ENCODE measurements at places on chromosomes 6 and 20. TPM values are rescaled to one million over a fixed set of nuclear protein-coding genes. Genes with fewer than 3 reads are reported as not detected.

GRCh38 chr20:17202030-17202429 lies 24.8 kb upstream of the PCSK2 start:
- no peak for DNase-seq

DNA sequence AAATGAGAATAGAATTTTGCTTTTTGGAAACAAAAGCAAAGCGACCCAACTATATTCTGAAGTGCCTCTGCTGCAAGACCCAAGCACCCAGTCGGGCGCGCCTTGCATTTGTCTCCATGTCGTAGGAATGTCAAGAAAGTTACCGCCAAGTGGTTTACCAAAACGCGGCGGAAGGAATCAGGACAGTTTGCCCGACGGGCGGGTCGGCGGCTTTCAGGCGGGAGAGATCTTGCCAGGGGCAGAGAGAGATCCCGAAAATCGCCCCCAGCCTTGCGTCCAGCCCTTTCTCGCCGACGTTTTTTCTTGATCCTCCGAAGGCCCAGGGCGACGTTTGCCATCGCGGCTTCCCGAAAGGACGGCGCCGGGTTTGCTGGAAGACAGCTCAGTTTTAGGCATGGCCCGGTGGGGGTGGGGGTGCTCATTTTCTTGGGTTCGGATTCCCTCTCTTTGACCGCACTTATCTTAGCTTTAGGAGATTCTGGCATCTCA lies 4.0 kb upstream of the LIN28B start:
- DNase-seq, result no peak

DNA sequence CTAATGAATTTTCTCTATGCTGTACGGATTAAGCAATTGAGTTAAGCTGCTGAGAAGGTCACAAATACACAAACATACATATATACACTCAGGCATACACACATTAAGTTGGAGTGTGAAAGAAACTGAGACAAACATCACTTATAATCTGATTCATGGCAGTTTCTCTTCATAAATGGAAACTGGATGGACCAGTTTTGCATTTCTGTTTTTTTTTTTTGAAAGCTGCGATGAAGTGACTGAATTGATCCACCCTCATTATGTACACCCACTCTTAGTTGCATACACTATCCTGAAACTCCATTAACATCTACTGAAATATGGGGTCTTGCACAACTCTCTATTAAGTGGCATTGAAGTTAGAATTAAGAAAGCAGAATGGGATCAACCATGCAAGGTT lies 32.9 kb upstream of the TENT5A start:
- no peak for DNase-seq

- peak; percentile 94 for DNase-seq
Observed at GRCh38 chr20:41136680-41137613, at the start of gene PLCG1. Gene PLCG1 (plus strand): TSS chr20:41137543. CDS start chr20:41137642, 99 bp downstream.

ARFGEF3 gene
- 1.4 TPM for total RNA-seq

DNA sequence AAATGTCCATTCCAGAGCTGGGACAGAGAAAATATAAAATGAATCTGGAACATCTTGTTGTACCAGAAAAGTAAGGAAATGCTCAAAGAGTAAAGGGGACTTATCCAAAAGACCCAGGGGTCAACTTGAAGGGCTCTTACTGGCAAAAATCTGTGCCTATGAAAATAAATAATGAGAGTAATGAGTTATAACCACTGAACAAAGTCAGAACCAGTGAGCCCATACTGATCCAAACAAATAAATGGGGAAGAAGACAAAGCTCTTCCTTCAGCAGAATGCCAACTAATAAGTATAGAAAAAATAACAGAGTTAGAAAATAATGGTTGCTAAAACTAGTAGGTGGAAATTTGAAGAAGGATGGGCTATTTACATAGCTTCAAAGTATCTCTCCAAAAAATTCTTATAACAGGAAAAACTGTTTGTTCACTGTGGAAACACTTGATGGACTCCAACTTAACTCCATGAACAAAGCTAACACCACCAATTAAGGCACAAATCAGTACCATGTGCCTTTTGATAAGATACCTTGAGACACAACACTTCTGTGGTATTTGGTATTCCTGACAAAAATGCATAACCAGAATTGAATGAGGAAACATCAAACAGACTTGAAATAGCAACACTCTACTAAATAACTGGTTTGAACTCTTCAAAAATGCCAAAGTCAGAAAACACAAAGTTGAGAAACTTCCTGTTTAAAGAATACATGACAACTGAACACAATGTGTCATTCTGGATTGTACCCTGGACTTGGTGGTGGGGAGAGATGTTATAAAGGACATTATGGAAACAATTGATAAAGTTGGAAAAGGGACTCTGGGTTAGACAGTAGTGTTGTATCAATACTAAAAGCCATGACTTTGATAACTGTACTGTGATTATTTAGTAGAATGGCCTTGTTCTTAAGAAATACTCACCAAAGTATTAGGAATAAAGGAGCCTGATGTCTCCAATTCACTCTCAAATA lies 197.5 kb downstream of the ISM1 start:
- no peak for DNase-seq

SDHAF4 gene
- total RNA-seq, result 16.6 TPM

GRCh38 chr6:15205321-15205720 lies 40.5 kb upstream of the JARID2 start:
- no peak for DNase-seq

- peak; percentile 72 for DNase-seq
Observed at GRCh38 chr6:53956068-53956711, 155.1 kb upstream of the MLIP start.

STMND1 gene
- not detected for total RNA-seq

DNA sequence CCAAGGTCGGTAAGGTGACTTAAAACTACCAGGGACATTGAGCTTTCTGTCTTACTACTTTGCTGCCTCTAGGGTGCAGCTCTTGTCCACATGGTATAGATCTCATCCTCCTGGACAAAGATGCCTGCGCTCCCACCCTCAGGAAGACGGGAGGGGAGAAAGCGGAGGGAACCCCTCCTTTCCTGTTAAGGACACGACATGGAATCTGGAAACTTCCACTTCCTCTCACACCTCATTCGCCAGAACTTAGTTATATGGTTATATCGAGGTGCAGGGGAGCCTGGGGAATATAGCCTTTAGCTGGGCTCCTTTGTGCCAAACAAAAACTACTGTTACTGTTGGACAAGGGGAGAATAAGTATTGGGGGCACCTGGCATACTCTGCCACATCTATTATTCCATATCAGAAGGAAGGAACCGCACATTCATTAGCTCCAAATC lies 224.3 kb upstream of the TSHZ2 start:
- peak; percentile 28 for DNase-seq

LRP11 gene
- total RNA-seq, result 21.5 TPM

GRCh38 chr6:150930841-150931240 lies 65.3 kb downstream of the MTHFD1L start:
- no peak for DNase-seq

GRCh38 chr6:29750709-29751108 lies 27.5 kb downstream of the HLA-F start:
- DNase-seq, result no peak

GRCh38 chr20:19609642-19610223 lies 148.3 kb upstream of the RIN2 start:
- DNase-seq, result no peak

DNA sequence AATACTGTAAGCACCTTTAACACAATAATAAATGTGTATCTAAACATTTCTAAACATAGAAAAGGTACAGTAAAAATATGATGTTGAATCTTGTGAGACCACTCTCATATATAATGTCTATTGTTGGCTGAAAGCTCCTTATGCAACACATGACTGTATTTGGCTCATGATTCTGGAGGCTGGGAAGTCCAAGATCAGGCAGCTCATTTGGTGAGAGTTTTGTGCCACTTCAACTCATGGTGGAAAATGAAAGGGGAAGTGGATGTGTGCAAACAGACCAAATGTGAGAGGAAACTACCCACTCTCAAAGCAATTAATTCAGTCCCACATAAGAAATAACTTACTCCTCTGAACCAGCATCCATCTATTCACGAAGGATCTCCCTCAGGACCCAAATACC lies 257.7 kb upstream of the OPRM1 start:
- no peak for DNase-seq

CLPSL2 gene
- total RNA-seq, result not detected

DNA sequence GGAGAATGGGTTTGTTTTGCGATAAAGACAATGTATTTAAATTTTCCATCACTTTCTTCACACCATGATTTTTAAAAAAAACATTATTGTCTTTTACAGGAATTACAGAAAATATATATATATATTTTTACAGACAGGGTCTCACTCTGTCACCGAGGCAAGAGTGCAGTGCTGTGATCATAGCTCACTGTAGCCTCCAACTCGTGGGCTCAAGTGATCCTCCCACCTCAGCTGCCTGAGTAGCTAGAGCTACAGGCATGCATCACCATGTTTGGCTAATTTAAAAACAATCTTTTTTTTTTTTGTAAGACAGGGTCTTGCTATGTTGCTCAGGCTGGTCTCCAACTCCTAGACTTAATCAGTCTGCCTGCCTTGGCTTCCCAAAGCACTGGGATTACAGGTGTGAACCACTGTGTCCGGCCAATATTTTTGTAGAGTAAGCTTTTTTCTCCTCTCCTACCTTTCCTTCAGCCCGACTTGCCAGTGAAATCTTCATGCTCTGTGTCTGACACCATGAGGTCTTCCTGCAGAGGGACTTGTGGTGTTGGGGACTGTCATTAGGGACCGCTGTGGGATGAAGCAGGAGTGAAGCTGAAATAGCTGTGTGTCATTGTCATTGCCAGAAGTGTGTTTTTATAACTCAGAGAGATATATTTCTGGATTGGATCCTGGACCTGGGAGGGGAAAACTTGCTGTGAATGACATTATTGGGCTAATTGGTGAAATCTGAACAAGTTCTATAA lies 13.2 kb downstream of the DSP start:
- DNase-seq, result no peak

DNA sequence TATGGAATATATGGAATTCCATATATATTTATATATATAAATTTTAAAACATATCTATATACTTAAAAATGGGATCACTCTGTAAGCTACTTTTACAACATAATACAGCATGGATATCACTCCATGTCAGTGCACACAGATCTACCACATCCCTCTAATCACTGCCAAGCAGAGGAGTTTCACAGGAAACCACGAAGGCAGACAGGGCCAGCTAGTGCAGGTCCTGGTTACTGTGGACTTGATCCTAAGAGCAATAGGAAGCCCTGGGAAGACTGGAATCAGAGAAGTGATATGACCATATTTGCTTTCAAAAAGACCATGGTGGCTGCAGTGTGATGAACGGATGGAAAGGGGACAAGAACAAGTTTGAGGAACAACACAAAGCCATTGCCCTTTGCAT lies 40.0 kb upstream of the NRN1 start:
- no peak for DNase-seq

DNA sequence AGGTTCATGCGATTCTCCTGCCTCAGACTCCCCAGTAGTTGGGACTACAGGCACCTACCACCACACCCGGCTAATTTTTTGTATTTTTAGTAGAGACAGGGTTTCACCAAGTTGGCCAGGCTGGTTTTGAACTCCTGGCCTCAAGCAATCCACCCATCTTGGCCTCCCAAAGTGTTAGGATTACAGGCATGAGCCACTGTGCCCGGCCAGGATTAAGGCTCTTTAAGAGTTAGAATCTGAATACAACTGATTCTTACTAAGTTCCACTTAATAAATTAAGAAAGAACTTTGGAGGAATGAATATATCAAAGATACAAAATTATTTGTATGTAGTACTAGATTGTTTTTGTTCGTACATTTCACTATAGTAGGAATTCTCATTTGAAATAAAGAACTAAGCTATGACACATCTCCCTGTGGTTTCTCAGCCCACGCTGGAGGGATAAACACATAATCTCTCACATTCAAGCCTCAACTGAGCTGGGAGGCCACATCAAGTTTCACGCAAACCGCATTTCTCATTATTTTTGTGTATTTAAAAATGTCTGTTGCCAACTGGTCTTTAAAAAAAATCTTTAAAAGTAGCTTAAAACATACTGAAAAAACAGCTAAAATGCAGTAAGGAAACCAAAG lies 34.2 kb downstream of the DTNBP1 start:
- no peak for DNase-seq

DEF6 gene
- total RNA-seq, result 2.8 TPM

- no peak for DNase-seq
Observed at GRCh38 chr6:6665555-6666243, 77.2 kb downstream of the LY86 start.

DNA sequence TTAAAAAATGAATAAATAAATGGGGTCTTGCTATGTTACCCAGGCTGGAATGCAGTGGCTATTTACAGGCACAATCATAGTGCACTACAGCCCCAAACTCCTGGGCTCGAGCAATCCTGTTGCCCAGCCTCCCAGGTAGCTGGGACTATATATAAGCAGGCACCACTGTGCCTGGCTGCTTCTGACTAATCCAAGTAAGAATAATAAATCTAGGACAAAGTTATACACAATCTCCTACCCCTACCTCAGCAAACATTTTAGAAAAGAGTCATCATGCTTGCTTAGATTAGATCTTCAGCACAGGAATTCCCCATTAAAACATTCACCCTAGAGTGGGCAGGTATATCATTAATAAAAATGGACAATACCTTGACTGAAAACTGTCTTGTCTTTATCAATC lies 124.6 kb downstream of the REV3L start:
- no peak for DNase-seq

- DNase-seq, result no peak
Observed at GRCh38 chr6:33988121-33989015, 157.5 kb downstream of the GRM4 start.

DNA sequence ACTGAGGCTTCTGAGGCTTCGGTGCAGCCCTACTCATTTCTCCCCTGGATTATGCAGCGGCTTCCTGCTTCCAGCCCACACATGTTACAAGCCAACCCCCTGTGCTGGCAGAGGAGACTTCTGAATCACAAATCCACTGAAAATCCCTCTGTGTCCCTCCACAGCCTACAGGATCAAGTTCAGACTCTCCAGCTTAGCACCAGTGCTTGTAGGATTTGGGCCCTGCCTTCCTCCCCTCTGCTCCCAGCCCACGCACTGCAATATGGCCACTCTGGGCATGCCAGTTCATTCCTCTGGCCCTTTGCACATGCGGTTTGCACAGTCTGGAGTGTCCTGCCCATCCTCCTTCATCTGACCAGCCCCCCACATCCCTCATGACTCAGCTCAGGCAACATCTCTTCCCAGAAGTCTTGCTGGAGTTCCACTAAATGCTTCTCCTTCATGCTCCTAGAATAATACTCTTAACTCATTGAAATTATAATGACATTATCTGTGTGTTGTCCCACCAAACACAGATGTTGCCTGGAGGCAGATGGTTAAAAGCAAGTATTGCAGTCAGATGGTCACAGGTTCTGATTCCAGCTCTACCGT lies 15.9 kb upstream of the MDGA1 start:
- no peak for DNase-seq

CENPQ gene
- 4.3 TPM for total RNA-seq

MYMX gene
- total RNA-seq, result not detected

DNA sequence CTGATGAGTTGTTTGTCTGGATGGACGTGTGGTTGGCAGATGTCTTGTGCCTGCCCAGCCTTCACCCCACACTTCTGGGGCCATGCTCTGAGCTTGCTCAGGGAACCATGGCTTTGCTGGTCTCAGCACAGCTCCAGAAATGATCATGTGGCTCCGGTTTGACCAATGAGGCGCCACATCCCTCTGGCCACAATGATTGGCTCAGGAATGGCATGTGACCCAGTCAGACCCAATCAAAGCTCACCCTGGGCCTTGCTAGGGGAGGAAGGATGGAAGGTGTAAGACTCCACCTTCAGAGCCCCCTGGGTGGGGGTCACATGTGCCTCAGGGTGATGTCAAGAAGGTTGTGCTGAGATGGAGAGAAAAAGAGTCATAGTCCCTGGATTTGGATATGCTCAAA lies 281.6 kb upstream of the SULF2 start:
- DNase-seq, result no peak

Data from Right ventricle myocardium inferior (tissue), 1 donor.